ENCODE measurements at places on chromosomes 4 and X. TPM values are rescaled to one million over a fixed set of nuclear protein-coding genes. Genes with fewer than 3 reads are reported as not detected.

The ADAMTS3 gene
- total RNA-seq: 0.40 TPM

The CXorf51A gene
- total RNA-seq: not detected

The NLGN3 gene
- total RNA-seq: 2.5 TPM

The RGN gene
- total RNA-seq: 7.6 TPM

The KLF8 gene
- total RNA-seq: 5.0 TPM

The SLC25A6 gene
- 329 TPM for total RNA-seq

The TBC1D9 gene
- 36.9 TPM for total RNA-seq

The SPARCL1 gene
- 539 TPM for total RNA-seq

The CFAP299 gene
- not detected for total RNA-seq

The STARD8 gene
- 6.1 TPM for total RNA-seq

The C4orf50 gene
- 0.06 TPM for total RNA-seq

The SPANXN4 gene
- not detected for total RNA-seq

The COL4A6 gene
- 109 TPM for total RNA-seq

The ATOH1 gene
- total RNA-seq: not detected

The GPR34 gene
- 20.9 TPM for total RNA-seq

The RHOXF2B gene
- not detected for total RNA-seq

The CNGA1 gene
- total RNA-seq: 3.3 TPM

The DCAF12L2 gene
- total RNA-seq: 0.46 TPM

The MAGEA12 gene
- not detected for total RNA-seq

The P2RY10 gene
- 1.5 TPM for total RNA-seq

The F9 gene
- total RNA-seq: 0.55 TPM

The BMPR1B gene
- 9.7 TPM for total RNA-seq

The GAGE12F gene
- 0.86 TPM for total RNA-seq

The BEX5 gene
- total RNA-seq: 41.1 TPM

The PNMA5 gene
- total RNA-seq: not detected
